Mesothelial cell of epicardium (in vitro differentiated cells): ENCODE measurements at places on chromosomes 5 and 9.

DNA sequence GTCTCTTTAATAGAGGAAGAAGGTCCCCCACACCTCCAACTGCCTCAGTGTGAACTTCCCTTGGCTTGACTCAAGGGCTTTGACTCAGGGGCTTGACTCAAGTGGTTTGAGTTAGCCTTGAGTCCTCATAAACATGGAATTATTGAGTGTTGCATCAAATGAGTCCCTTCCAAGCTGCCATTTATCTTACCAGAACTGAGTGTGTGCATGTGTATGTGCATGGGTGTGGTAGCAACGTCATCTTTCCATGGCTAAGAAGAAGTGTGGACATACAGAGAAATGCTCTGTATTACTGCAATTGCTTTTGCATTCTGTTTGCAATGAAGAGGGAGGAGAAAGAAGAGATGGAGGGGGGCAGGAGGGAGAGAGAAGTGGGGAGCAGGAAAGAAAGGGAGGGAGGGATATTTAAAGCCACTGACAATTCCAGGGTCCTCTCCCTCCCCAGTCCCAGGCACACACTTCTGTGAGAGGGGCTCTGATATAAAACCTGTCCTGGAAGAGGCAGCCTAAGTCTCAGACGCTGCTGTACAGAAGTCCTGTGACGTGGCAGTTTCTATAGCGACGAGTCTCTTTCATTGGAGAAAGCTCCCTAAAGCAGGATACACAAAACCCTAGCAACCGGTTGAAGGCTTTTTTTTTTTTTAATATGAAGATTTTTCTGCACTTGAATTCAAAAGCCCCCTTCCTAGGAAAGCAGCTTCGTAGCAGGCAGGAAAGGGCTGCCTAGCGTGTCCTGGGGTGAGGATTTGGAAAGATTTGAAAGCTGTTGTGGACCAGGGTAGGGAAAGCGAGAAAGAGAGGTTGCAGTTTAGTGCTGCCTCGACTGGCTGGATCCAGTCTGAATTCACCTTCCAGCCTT is 93.3 kb upstream of the MAP1B start:
- DNase-seq = no peak

DNA sequence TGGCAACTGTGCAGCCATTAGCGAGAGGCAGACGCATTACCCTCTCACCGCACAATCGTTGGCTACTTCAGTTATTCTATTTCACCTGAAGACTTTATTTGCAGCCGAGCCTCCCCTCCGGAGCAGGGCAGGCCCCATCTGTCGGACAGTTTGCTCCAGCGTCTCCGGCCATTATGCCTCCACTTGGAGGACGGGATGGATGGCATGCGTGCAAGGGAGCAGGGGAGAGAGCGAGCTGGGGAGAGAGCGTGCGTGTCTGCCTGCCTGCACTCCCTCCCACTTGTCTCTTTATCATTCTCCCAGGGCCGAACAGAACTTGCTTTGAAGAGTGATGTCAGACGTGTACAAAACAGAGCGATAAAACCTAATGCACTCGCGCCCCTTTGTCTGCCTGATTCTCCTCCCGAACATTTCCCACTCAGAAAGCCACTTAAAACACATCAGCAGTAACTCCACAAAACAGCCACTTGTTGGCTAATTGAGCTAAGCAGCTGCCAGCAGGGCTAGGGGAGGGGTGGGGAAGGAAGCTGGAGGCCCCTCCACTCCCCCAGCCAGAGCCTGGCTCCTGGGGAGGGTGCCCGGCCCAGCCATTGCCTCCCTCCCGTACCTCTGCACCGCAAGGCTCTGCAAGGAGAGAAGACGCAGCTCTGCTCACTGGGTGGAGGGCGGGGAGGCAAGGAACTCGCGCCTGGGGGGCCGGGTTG is 43.4 kb upstream of the FUBP3 start:
- DNase-seq = no peak

GRCh38 chr9:86043999-86044398 is 55.4 kb downstream of the GOLM1 start:
- DNase-seq = no peak

DNA sequence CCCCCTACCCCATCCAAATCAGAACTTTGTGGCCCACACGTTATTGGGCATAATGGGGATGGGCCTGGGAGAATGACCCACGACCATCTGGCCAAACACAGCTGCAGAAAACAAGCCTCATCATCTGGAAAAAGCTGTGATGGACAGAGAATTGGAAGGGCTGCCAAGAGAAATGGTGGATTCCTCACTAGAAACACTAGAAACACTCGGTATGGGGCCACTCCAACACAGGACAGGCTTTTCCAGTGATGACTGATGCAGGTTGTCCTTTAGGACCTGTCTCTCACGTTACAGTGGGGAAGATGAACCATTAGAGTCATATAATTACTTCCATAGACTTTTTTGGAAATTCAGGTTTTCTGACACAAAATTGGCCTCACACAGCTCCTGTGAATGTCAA is 172.4 kb upstream of the TARS1 start:
- no peak for DNase-seq

DNA sequence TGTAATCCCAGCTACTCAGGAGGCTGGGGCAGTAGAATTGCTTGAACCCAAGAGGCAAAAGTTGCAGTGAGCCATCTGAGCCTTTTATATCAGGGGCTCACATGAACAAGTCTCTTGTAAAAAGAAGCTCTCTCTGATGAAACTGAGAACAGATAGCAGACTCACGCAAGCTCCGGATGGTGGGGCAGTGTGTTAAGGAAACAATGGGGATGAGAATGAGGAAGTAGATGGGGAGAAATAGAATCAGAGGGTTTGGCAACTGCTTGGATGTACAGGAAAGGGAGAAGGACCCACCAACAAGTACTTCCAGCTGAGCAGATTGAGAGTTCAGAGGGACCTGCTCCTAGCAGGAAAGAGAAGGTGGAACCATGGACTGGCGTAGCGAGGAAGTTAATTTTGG is 18.6 kb downstream of the TMEM252 start:
- DNase-seq = no peak

DNA sequence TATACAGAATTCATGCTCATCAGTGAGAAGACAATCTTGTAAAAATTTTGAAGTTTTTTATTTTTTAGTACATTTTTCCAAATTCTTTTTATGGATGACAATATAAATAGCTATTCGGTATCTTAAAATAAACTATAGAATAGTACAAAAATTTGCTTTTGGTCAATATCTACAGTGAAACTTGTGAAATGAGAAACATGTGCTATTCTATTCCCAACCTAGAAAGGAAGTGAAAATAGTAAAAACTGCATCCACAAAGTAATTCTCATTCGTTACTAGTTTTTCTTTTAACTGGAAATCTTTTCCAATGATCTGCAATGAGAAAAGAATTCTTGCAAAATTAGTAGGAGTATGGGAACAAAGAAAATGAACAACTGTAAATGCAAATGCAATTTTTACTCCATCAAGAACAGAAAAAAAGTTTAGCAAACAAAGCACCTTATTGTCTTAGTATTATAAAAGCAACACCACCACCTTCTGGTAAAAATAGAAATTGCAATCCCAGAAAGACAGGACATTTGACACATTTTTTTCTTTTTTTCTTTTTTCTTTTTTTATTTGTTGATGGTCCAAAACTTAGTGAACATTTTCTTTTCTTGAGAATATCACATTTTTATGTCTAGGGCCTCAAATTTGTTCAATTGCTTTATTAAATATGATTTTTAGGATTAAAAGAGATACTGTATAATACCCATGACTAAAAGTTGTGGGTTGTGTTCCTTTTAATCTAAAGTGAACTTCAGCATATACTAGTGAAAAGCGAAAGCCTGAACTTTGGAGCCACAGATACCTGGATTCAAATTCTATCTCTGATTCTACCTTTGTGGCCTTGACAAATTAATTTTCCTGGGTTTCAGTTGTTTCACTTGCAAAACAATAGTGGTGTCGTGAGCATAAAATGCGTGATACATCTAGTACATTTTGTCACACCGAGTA is 72.3 kb downstream of the SLCO4C1 start:
- no peak for DNase-seq

GRCh38 chr5:132788508-132788907 is 11.5 kb upstream of the SEPTIN8 start:
- no peak for DNase-seq

DNA sequence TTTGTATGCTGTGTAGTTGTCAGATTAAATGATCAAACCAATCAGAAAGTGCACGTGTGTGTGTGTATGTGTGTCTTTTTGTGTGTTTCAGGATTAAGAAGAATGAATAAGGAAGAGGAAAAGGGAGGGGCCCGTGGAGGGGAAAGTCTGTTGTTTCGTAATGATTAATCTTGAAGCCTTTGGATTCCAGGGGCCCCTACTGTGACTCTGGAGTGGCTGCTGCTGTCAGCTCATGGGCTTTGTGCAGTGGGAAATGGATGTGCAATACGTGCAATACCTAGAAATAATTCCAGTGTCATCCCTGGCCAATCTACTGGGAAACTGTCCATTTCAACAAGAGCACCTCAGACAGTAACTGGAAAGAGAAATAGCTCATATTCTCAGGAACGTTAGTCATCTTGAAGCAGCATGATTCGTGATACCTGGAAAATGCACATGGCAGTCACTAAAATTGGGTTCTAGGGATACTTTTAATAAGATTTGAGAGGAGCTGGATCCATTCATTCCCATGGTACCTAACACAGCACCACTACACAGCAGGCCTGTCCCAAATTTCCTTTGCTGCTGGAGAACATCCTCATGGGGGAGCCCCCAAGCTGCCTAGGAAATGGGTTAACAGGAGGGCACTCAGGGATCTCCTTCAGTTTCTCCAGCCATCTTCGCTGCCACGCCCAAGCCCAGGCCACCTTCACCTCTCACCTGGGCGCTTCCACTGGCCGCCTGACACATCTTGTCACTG is 186.3 kb downstream of the NR3C1 start:
- no peak for DNase-seq
